H1 (cell line): ENCODE measurements at places on chromosomes 2 and 18. TPM values are rescaled to one million over a fixed set of nuclear protein-coding genes. Genes with fewer than 3 reads are reported as not detected.
A peak's percentile ranks its signal among the peaks of the same experiment; 100 is the strongest.

- no peak for DNase-seq
Measured at GRCh38 chr2:119674711-119675500, 4.1 kb upstream of the TMEM177 start.

- DNase-seq, result peak; percentile 88
Measured at GRCh38 chr2:230068016-230068650, 591 bp downstream of the SLC16A14 start.

GRCh38 chr2:110678457-110679336 lies 834 bp upstream of the BUB1 start:
- DNase-seq, result no peak

- DNase-seq, result no peak
Measured at GRCh38 chr2:168928113-168928831, 27.2 kb downstream of the G6PC2 start.

DNA sequence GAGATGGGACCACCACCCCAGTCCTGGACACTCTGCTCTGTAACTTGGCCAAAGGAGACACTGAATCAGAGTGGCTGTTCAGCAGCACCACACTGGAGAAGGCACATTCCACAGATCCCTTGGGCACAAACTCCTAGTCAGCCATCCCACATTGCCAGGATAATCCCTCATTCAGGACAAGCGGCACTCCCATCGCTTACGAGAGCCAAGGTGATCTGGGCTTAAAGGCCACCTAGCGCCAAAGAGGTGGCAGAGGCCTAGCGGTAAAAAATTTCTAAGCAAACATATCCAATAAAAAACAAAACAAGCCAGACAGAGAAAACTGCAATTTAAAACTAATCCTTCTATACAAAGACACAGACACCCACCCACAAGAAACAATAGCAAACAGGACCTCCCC lies 62.2 kb downstream of the EPB41L3 start:
- no peak for DNase-seq

The SERPINB4 gene
- 0.20 and 0.36 TPM in 2 replicates for polyA plus RNA-seq
